ENCODE measurements at places on chromosomes 13 and 19.

DNA sequence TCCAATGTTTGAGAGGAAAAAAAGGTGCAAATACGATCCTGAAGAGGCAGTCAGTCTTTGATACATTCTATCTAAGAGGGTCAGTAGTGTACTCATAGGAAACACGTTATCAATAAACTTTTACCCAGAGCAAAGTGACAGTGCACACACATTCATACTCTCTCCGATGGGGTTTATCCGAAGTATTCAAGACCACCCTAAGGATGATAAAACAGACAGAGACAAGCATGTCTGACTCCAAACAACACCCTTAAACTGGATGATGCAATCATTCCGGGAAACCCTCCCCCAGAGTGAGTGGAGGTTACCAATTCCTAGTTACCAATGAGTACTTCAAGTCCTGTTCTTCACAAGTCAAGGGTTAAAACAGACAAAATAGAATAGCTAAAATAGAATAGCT is 79.1 kb downstream of the DNAJC3 start:
- no peak for DNase-seq

- no peak for DNase-seq
Measured at GRCh38 chr13:46554951-46555350, 2.0 kb downstream of the LRCH1 start.

- no peak for DNase-seq
Measured at GRCh38 chr13:85737952-85738351, 61.3 kb downstream of the SLITRK6 start.

DNA sequence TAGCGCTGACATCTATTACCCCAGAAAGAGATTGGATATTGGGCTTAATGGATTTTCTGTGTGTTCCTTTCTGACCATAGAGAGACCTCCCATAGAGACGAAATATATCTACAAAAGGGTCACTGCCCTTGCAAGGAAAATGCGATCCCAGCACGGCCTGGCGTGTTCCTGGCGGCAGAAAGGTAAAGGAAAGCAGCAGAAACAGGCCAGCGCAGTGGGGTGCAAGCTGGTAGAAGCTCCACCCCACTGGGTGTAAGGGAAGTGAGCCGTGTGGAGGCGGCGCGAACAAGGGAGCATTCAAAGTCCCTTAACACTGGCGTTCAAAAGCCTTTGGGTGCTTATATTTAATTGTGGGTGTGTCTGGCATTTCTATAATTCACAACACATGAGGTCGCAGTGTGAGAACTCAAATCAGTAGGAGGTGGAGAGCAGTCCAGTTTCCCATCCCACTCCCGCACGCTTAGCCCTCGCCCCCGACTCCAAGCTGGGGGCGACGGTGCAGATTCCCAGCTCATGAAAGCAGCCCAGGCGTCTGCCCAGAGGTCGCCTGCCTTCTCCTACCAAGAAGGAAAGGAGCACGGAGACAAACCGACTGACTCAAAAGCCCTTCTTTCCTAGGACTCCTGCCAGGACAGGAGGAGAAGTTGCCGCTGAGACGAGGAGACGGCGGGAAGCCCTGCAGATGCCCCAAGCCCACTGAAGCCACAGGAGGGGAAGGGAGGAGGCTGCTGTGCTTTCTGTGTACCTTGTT is 478.4 kb downstream of the FOXO1 start:
- DNase-seq, result no peak

- no peak for DNase-seq
Measured at GRCh38 chr13:70612881-70613280, 504.6 kb upstream of the KLHL1 start.

DNA sequence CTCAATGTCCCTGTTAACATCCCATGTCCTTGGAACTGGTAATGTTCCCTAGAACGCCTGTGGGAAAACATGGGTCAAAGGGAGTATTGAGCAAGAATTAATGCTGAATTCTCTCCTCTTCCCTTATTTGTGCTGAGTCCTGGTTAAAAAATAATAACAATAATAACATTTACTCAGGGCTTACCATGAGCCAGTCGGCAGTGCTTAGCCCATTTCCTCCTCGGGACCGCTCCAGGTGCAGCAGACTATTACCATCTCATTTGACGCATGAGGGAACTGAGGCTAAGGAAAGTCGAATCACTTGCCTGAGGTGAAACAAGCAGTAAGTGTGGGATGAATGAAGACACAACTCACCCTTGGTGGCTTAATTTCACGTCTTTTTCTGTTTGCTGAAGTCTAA is 33.6 kb upstream of the SLC15A1 start:
- no peak for DNase-seq

DNA sequence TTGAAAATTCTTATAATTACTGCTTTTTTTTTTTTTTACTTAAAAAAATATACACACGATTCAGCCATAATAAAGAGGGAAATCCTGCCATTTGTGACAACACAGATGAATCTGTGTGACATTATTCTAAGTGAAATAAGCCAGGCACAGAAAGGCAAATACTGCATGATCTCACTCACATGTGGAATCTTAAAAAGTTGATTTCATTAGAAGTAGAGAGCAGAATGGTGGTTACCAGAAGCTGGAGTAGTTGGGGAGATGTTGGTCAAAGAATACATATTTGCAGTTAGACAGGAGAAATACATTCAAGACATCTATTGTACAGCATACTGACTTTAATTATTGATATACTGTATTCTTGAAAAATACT is 116.2 kb downstream of the KLF12 start:
- no peak for DNase-seq

DNA sequence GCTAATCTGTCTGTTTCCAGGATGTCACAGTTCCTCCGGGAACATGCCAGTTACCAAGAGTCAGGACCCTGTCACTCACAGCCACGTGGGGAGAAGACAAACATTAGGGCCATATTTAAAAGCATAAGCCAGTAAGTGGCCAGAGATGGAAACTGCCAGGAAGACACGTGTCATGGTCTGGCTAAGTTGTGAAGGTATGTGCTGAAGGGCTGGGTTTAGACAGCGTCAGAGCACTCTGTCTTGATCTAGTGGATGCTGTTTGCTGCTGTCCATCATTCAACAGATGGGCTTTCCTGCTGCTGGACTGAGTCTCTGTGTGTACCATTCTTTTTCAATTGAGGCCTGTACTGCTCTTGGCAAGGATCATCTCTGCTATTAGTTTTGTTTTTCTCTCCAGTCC is 128.6 kb downstream of the HS6ST3 start:
- DNase-seq, result no peak

GRCh38 chr19:33486407-33486806 is 35.2 kb downstream of the PEPD start:
- DNase-seq, result no peak

DNA sequence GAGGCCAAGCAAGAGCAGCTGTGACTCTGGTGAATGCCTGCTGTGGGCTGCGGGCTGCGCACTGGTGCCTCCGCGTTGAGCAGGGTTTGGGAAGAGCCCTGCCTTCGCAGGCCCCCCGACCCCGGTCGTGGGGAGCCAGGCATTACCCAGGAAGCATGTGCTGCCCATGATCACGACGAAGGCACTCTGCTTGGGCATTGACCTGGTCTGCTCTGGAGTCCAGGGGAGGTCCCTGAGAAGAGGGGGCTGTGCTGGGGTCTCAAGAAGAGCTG is 19.2 kb downstream of the RANBP3 start:
- DNase-seq, result no peak

- no peak for DNase-seq
Measured at GRCh38 chr13:102564564-102564963, 32.2 kb upstream of the TPP2 start.

- no peak for DNase-seq
Measured at GRCh38 chr19:15986701-15987100, 37.9 kb downstream of the OR10H4 start.

DNA sequence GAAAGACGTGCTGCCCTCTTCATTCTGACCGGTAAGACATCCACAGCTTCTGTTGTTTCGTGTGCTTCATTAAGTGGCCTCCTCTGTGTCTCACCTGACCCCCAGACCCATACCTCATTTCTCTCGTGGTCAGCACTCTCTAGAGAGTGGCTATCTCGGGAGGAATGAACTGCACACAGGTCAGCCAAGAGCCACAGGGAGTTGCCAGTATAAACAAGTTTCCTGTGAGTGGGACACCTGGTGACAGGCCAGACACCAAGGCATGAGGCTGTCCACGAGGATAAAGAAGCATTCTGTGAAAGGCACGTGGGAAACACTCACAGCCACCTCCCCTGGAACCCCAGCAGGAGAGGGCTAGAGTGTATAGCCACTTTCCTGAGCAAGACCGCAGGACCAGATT is 115.8 kb downstream of the NUFIP1 start:
- DNase-seq, result no peak

- DNase-seq, result no peak
Measured at GRCh38 chr19:51681286-51681941, 11.7 kb upstream of the SPACA6 start.

DNA sequence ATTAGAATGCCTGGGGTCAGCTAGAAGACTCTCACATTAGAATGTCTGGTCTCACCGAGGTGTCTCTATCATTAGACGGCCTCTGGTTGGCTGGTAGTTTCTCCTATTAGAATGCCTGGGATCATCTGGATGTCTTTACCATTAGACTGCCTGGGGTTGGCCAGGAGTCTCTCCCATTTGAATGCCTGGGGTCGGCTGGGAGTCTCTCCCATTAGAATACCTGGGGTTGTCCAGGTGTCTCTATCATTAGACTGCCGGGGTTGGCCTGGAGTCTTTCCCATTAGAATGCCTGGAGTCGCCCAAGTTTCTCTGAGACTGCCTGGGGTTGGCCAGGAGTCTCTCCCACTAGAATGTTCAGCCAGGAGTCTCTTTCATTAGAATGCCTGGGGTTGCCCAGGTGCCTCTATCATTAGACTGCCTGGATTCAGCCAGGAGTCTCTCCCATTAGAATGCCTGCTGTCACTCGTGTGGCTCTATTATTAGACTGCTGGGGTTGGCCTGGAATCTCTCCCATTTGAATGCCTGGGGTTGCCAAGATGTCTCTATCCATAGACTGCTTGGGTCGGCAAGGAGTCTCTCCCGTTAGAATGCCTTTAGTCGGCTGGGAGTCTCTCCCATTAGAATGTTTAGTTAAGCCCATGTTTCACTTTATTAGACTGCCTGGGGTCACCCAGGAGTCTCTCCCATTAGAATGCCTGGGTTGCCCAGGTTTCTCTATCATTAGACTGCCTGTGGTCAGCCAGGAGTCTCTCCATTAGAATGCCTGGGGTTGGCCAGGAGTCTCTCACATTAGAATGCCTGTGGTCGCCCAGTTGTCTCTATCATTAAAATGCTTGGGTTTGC is 1467.8 kb downstream of the UQCRFS1 start:
- no peak for DNase-seq

DNA sequence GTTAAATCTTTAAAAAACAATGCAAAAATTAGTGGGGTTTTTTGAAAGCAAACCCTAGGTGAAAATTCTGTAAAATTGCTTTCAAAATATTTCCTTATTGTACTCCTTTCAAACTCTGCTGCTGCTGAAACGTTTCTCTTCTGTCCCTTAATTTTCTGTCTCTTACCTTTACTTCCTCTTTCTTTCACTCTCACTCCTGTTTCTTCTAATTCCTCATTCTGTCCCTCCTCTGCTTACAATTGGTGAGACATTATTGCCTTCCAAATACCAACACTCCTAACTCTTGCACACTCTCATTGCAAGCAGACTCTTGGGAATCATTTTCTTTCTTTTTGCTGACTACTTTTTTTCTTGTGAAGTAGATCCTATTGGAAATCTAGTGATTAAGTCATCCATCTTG is 685.6 kb upstream of the SLITRK1 start:
- DNase-seq, result no peak

GRCh38 chr13:44318161-44318560 is 55.5 kb upstream of the SERP2 start:
- no peak for DNase-seq

DNA sequence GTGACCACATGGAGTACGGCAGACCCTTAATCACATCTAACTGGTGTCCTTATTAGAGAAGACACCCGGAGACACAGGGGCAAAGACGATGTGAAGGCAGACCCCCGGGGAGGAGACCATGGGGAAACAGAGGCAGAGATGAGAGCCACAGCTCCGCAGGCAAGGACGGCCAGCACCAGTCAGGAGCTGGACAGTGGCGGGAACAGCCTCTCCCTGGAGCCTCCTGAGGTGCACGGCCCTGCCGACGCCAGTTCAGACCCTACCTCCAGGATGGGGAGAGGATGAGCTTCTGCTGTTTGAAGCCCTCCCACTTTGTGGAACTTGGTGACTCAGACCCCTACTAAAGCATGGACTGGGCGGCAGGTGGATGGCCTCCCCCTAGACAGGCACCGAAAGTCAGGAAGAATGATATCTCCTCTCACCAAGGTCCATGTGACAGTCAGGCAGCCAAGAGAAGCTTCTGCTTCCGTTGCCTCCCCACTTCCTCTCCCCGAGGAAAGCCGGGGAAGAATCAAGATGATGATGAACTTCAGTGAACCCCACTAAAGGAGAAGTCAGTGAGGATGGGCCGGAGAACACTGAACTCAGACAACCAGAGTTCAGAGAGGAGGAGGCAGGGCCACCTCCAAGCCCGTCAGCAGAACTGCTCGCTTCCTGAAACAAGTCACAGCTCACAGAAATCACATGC is 25.4 kb downstream of the RAB20 start:
- no peak for DNase-seq

DNA sequence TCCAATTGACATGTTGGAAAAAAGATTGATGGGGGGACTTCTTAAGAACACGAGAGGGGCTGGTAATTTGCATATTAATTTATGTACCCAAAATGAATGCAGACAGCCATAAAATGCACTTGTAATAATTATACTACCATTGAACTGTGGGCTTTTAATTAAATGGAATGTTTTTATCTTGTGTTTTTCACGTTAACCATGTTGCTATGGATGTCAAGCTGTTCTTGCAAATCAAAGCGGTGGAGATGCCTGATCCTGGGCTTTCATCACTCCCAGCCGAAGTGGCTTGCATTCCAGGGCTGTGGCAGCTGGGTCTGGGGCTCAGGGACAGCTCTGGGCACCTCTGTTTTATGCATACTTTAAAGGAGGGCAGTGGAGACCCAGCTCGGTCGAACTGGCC is 179.4 kb upstream of the TMTC4 start:
- no peak for DNase-seq

- no peak for DNase-seq
Measured at GRCh38 chr13:28451482-28452217, 43.3 kb downstream of the FLT1 start.

DNA sequence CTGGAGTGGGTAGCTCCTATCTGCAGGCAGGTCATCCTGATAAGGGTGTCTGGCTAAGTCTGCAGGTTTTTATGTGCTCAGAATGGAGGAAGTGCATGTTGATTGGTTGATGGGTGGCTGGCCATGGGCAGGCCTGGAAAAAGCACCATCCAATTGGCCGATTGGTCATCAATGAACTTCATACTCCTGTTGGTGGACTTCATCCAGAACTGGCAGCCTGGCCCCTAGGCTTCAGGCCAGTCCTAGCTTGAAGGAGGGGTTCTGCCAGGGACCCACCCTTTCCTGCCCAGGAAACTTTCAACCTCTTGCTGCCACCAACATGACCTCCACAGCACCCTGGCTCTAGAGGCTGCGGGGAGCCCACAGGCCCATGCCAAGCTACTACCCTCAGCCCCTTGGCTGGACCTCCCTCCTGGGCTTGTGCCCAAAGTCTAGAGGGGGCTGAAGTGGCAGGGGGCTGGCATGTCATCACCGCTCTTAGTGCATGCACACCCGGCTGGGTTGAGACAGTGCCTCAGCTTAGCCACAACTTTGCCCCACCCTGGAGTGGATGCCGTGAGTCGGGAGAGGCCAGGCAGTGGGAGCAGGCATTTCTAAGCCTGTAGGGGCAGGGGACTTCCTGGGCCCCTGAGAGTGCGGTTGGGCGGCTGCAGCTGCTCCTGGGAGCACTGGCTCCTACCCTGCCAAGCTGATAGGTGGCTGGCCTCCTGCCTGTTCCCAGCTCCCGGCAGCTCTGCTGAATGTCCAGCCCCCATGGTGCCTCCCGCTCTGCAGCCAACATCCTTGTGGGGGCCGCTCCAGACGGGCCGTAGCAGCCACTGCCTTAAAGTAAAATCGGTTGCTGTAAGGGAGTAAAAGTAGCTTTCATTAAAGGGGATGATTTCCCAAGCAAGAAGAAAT is 13.2 kb downstream of the DNAJC15 start:
- DNase-seq, result no peak

Data from activated CD4-positive, alpha-beta T cell treated with anti-CD3 and anti-CD28 coated beads for 24 hours (primary cell).